ENCODE measurements at places on chromosomes 6 and 20.

DNA sequence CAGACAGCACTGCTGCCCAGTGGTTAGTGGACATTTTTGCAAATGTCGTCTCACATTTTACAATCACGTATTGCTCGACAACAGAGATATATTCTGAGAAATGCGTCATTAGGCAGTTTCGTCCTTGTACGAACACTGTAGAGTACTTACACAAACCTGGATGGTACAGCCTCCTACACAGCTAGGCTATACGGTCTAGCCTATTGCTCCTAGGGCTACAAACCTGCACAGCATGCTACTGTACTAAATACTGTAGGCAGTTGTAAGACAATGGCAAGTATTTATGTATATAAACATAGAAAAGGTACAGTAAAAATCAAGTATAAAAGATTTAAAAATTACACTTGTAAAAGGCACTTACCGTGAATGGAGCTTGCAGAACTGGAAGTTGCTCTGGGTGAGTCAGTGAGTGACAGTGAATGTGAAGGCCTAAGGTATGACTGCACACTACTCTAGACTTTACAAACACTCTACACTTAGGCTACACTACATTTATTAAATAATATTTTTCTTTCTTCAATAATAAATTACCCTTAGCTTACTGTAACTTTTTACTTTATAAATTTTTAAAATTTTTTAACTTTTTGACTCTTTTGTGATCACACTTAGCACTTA lies 43.1 kb downstream of the ALDH5A1 start:
- DNase-seq, result no peak

DNA sequence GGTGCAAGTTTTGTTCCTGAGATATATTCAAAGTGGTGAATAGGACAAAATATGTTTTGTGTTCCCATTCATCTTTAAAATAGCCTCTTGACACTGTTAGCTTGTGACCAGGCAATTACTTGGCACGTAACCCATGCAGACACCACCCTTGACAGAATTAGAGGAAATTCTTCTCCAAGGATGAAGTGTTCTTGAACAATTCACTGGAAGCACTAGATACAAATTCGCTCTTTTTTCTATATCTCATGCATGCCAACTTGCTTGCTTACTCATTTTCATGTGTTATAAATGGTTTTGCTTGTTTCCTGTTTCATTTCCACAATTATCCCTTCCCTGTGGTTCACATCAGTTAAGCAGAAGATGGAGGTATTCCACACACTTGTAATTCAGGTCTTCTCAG lies 105.2 kb upstream of the MAN1A1 start:
- DNase-seq, result no peak

DNA sequence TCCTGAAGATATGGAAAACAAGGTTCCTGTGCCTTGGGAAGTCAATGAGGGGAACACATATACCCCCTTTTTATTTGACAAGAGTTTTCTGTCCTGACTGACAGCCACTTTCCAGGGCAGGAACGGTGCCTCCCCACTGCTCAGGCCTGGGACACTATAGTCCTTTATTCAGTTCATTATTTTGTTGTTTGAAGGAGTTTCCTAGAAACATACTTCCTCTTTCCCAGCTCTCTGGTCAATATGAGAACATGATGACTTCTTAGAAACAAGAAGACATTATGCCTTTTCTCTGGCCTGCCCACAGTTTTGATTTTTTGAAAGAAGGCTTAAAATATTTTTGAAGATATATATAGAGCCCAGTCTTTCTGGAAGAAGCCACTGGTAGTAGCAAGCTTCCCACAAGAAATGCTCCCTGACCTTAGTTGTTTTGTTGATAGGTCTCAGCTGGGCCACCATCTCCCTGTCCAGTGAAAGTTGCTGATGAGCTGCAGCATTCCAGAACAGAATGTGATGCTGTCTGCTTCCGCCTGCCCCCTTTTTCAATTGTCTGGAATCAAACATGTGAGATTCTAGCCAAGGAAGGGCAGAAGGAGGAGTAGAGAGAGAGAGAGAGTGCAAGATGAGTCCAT lies 350.0 kb upstream of the PRND start:
- no peak for DNase-seq

GRCh38 chr6:69408886-69409285 lies 387.9 kb downstream of the LMBRD1 start:
- no peak for DNase-seq

DNA sequence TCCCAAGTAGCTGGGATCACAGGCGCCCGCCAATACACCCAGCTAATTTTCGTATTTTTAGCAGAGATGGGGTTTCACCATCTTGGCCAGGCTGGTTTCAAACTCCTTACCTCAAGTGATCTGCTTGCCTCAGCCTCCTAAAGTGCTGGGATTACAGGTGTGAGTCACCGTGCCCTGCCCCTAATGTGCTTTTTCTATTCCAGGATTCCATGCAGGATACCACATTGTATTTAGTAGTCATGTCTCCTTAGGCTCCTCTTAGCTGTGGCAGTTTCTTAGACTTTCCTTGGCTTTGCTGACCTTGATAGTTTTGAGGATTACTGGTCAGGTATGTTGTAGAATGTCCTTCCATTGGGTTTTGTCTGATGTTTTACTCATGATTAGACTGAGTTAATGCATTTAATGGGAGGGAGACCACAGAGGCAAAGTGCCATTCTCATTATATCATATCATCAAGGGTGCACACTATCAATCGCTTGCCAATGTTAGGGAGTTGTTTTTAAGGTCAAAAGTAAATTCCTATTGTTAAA lies 39.6 kb upstream of the TNFAIP3 start:
- no peak for DNase-seq

DNA sequence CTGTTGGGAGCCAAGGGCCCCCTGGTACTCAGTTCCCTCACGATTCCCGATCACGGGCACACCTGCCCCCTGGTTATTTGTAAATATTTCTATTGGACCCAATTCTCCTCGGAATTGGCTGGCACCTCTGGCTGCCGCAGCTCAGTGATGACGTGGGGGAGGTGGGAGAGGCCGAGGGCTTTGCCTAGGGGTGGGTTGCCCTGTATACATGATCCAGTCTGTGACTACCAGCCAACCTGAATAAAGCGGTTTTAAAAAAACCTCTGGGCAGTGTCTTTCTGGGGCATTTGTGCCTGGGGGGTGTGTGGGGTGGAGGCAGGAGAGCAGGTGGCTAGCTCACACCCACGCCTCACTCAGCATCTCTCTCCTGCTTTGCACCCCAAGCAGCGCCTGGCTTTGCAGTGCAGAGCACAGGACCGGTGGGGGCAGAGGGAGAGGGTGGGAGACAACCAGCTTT lies 42.2 kb downstream of the VSTM2L start:
- no peak for DNase-seq

- no peak for DNase-seq
These were observed 10.2 kb downstream of the HDAC2 start for GRCh38 chr6:113960795-113961194.

- no peak for DNase-seq
These were observed 149.8 kb downstream of the EYS start for GRCh38 chr6:65557224-65557623.
